NCI-H2107 (cell line): ENCODE measurements at places on chromosomes 13 and 19.

DNA sequence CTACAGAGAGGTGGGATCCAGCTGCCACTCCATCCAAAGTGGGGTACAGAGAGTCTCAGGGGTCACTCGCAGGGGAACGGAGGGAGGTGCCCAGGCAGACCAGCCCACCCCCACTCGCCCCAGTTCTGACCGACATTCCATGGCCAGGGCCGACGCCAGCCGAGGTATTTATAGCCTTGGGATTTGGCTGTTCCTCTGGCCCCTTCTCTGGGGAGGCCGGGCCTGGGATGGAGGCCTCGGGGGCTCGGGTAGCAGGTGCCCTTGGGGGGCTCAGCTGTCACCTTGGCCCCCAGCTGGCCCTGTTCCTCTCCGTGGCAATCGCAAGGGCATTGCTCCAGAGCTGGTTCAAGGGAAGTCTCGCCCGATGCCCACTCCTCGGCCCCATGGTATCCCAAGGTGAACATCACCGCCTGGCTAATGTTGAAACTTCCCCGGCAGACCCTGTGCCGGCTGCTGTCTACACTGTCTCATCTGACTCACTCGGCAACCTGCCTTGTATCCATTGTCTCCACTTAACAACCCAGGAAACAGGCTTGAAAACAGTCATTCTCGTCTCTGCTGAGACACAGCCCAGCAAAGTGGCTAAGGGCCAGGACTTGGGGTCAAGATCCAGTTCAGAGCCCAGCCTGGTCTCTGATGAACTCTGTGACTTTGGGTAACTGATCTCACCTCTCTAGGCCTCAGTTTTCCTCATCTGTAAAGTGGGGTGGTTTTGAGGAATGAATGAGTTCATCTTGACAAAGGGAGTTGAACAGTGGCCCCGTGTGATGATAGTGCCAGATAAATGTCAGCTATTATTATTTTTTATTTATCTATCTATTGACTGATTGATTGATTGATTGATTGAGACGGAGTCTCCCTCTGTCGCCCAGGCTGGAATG is 9.7 kb downstream of the PRKACA start:
- DNase-seq = no peak

- DNase-seq = no peak
Measured at GRCh38 chr19:41623360-41623759, 3.5 kb downstream of the CEACAM4 start.

GRCh38 chr19:19105365-19106055 is 32.8 kb downstream of the TMEM161A start:
- no peak for DNase-seq

- no peak for DNase-seq
Measured at GRCh38 chr19:49780861-49781260, 14.1 kb downstream of the AP2A1 start.

- DNase-seq = no peak
Measured at GRCh38 chr19:38640368-38640767, 7.1 kb upstream of the ACTN4 start.

GRCh38 chr13:98486412-98486811 is 90.5 kb downstream of the STK24 start:
- no peak for DNase-seq
